ENCODE measurements at places on chromosomes 6 and 20.

- DNase-seq: no peak
These were observed 19.3 kb upstream of the SCML4 start for GRCh38 chr6:107843400-107843799.

- DNase-seq: peak; percentile 76
These were observed 254.8 kb upstream of the STXBP5 start for GRCh38 chr6:146949425-146949824.

DNA sequence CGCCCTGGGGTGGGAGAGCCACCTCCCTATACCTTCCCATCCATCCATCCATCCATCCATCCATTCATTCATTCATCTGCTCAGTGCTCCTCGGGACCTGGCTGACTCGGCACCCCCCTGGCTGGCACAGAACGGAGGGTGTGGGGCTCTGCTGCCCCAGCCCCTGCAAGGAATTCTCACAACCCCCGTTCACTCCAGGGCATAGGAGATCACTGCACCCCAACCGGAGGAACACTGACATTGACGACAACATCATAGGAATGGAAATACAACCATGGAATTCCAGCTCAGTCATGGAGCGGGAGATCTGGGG is 28.1 kb upstream of the MRGBP start:
- no peak for DNase-seq

GRCh38 chr6:87430499-87430898 is 22.7 kb downstream of the CFAP206 start:
- DNase-seq: peak; percentile 32

- DNase-seq: no peak
These were observed 17.1 kb upstream of the ULBP3 start for GRCh38 chr6:150086026-150086425.

GRCh38 chr6:44734886-44735629 is 347.6 kb downstream of the CDC5L start:
- DNase-seq: no peak

DNA sequence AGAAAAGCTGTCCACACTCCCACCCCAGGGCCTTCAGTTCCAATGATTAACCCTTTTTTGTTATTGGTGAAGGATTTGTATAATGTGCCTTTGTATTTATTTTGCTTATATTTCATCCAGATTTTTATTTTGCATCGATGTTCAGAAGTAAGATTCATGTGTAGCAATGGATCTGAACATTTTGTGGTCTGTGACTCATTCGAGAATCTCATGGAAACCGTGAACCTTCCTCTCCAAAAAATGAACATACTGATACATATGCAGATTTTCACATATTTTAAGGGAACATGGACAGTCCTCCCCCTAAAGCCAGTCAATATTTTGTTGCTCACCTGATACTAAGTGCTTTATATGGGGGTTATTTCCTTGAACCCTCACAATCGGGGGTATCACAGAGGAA is 421.8 kb upstream of the SOX4 start:
- DNase-seq: no peak

- no peak for DNase-seq
These were observed 127.7 kb downstream of the DHX35 start for GRCh38 chr20:39089797-39090196.

Data from NCI-H69 (cell line).